ENCODE measurements at places on chromosomes 2 and 18. TPM values are rescaled to one million over a fixed set of nuclear protein-coding genes. Genes with fewer than 3 reads are reported as not detected.

The GPR148 gene
- total RNA-seq, result not detected

The ARHGEF4 gene
- 0.98 TPM for total RNA-seq

The KIF1A gene
- total RNA-seq, result under 0.01 TPM

The EVX2 gene
- total RNA-seq, result not detected

The CDH20 gene
- 0.11 TPM for total RNA-seq

The LAMA1 gene
- total RNA-seq, result 0.22 TPM

The POTEC gene
- not detected for total RNA-seq

Measured in dermis lymphatic vessel endothelial cell (primary cell).